Glomerular endothelial cell (primary cell): ENCODE measurements at places on chromosomes 7 and 10.

- DNase-seq, result no peak
Observed at GRCh38 chr7:16278167-16278787, 143.1 kb downstream of the CRPPA start.

DNA sequence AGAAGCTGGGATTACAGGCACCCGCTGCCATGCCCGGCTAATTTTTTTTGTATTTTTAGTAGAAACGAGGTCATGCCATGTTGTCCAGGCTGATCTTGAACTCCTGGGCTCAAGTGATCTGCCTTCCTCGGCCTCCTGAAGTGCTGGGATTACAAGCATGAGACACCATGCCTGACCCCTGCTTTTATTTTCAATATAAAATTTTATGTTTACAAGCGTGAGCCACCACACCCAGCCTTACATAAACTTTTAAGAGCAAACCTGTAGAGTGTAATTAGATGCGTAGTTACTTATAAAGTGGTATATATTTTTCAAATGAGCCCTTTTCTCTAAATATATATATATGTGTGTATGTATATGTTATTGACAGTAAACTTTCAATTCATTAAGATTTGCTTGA is 8.7 kb downstream of the CNNM2 start:
- no peak for DNase-seq

GRCh38 chr10:118264838-118265470 is 77.2 kb downstream of the FAM204A start:
- DNase-seq, result no peak

DNA sequence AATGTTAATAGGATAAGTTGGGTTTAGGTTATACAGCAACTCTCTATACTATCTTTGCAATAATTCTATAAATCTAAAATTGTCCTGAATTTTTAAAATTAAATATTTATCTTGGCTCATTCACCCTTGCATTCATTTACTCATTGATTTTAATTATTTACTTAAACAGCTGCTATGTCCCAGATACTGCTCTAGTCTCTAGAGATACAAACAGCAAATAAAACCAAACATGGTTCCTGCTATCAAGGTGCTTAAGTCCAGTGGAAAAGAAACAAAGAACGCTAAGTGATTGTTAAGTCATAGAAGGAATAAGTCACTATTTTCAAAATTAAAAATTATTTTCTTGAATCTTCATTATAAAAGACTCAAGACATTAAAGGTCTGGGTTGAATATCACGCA is 29.9 kb upstream of the MAT1A start:
- DNase-seq, result no peak

DNA sequence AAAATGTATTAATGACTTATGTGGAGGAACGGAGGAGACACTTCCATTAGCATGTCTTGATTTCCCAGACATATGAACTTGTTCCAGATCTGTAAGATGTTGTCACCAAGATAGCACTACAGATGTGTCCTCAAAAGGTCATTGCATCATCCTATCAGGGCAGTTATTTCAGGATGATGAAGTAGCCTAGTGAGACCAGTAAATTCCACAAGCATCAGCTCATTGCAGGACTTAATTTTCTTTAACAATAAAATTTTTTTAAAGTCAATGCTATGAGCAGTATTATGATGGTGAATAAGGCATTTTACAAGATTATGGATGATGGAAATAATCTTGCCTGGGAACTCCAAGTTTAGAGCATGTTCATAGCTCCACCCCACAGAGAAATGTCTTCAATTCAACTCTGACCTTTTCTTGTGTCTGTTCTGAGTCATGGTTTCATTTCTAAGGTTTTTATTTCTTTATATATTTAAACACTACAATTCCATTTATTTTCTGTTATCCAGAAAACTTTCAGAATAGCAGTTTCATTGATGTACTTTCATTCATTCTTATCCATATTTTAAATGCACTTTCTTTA is 1203.3 kb upstream of the CELF2 start:
- DNase-seq, result no peak

GRCh38 chr10:62599161-62599560 is 205.4 kb upstream of the ADO start:
- no peak for DNase-seq

GRCh38 chr10:130687566-130687965 is 551.4 kb downstream of the GLRX3 start:
- no peak for DNase-seq

- DNase-seq, result no peak
Observed at GRCh38 chr7:134153493-134154136, 26.5 kb downstream of the LRGUK start.

GRCh38 chr7:157587051-157587804 is 250.4 kb downstream of the DNAJB6 start:
- no peak for DNase-seq

GRCh38 chr10:49500412-49500811 is 38.5 kb downstream of the ERCC6 start:
- DNase-seq, result no peak

GRCh38 chr7:50229964-50230363 is 74.6 kb upstream of the IKZF1 start:
- no peak for DNase-seq

DNA sequence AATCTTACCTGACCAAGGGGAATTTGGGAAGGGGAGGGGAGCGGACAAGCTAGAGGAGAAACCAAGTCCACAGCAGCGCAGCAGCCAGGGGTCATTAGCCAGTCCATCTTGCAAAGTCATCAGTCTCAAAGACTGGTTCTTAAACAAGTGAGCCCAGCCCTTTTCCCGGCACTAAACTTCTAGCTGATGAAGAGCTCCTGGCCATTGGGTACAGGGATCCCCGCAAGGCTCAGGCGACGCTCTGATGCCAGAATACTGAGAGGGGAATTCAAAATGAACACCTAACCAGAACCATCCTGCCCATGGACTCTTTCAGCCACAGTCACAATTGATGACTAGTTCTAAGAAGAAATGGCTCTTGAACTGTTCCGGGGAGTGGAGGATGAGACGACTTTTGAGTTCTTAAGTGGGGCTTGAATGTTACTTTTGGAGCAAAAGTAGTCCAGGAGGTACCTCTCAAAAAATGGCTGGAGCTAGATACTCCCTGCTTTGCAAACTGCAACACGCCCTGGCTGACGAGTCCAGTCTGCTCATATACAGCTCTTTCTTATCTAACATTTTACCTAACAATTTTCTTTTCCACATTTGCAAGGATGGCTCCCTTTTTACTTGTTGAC is 2.5 kb upstream of the TWIST1 start:
- DNase-seq, result no peak

DNA sequence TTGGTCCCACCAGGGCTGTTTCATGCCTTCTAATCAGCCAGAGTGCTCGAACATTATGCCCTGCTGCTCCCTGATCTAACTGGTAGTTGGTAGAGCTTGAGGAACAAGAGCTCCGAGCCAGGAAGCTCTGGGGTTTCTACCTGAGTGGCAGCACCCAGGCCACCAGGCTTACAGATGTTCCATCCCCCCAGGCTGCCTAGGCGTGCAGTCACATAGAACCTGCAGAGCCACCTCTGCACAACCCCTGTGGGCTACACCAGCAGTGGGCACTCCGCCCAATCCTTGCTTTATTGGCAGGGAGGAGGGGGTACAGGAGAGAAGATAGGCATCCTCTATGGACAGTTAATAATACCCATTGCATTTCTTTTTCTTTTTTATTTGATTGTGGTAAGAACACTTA is 21.8 kb downstream of the MAP3K8 start:
- DNase-seq, result no peak

- no peak for DNase-seq
Observed at GRCh38 chr10:79096514-79096913, 27.7 kb downstream of the ZMIZ1 start.

- DNase-seq, result no peak
Observed at GRCh38 chr10:100749309-100750217, 4.2 kb downstream of the PAX2 start.

DNA sequence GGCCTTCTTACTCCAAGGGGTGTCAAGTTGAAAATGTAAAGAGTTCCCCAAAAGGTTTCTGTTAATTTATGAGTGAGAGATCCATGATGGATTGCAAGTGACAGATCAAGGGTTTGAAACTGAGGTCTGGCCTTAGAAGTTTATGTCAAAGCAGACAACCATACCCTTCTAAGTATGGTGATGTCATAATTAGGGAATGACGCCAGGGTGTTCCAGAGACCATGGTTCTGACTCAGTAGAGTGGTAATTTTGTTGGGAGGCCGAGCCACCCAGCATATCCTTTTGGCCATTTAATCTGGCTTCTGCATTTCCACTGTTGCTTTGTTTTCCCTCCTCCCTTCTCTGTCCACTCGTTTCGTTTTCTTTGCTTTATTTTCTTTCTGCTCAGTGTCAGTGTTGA is 2.7 kb downstream of the TRUB1 start:
- no peak for DNase-seq

DNA sequence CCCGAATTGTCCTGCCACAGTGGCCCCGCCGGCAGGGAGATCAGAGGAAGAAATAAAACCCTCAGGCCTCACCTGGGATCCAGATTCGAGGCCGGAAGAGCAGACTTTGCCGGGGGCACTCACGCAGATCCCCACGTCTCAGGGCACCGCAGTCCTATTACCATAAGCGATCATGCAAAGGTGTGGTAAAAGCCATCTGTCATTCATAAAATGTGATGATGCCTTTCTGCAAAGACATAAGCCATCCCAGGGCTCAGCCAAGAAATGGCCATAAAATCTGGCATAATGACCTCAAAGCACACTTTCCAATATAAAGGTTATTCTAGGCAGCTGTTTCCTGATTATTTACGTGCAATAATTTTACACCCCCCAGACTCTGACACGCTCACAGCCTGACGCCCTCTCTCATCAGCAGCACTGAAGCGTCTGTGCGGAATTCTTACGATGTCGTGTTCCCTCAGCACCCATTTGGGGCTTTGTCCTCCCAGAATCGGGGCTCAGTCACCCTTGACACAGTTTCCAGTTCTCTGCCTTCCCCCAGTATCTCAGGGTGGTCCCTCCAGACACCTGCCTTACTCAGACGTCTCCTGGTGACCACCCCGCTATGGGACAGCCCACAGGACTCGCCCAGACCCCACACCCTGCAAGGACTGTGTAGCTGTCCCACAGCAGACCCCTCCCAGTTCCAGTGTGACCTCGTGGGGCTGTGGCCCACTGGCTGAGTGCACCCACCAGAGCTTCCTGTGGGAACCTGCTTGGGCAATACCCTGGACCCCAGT is 74.3 kb upstream of the FAM20C start:
- no peak for DNase-seq

DNA sequence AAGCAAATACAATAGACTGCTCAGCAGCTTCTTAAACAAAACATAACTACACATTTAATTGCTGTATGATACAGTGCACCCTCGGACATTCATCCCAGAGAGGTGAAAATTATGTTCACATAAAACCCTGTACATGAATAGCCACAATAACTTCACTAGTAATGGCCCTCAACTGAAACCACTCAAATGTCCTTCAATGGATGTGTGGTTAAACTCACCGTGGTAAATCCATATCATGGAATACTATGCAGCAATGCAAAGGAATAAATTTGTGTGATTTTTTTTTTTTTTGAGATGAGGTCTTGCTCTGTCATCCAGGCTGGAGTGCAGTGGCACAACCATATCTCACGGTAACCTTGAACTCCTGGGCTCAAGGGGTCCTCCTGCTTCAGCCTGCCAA is 252.7 kb downstream of the TCERG1L start:
- no peak for DNase-seq

DNA sequence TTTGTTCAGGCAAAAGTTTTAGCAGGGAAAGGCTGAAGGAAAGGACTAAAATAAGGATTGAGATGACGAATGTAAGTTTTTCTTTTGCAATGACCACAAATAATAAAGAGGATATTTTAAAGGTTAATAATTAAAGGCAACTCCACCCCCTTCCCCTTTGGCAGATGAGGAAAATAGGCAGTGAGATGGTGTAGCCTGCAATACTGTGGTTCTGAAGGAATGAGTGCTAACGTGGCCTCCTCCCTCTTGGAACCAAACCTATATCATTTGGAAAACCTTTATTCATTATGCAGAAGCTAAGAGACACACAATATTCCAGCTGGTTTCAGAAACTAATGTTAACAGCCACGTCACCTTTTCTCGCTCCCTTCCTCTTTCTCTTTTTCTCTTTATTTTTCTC is 70.9 kb upstream of the COL1A2 start:
- no peak for DNase-seq

DNA sequence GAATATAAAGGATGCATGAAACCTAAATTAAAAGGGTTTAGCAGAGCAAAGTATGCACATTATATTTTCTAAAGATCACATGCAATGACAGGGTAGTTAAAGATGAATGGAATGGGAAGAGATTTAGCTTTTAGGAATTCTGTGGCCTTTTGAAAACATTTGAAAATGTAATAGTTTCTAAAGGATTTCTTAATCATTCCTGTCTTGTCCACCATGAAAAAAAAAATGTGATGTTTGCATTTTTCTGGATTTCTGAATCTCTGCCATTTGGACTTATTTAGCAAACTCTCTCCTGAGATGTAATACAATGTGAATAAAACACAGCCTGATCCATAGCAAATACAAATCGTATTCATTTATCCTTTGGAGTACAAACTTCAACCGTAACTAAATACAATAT is 126.6 kb upstream of the RAB11FIP2 start:
- no peak for DNase-seq

- DNase-seq, result no peak
Observed at GRCh38 chr10:132064082-132064755, 1.5 kb upstream of the JAKMIP3 start.

DNA sequence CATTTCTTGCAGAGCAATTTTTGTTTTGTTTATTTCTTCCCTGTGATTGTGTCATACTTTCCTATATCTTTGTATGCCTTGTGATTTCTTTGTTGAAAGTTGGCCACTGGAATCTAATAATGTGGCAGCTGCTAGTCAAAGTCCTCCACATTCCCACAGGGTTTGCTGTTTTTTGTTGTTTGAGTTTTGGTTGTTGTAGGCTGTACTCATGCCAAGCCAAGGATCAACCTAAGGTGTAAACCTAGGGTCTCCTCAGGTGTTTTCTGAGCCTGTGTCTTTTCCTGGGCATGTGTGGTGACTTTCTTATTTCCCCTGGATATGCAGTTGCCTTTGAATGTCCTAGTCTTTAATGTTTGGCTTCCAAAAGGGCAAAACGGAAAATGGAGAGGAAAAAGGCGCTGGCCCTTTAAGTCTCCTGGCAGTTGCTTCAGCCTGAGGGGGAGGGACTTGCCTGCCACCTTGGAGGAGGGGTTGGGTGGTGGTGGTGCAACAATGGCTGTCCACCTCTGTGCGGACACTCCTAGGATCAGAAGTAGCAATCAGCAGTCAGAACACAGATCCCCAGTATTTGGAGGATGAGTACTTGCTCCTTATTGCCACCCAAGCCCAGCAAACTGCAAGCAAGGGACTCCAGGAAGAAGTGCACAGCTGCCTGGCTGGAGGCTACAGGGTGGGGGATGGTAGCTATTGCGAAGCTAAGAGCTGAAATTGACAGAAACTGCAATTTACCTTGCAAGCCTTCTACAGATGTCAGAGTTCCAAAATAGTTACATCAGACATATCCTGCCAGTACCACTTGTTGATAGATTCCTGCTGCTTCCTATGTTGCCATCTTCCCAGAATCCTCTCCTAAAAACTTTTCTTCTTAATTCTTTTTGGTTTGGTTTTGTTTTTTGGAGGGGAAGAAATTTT is 5.6 kb upstream of the ZNF518A start:
- no peak for DNase-seq

GRCh38 chr10:88996927-88997326 is 6.3 kb downstream of the FAS start:
- DNase-seq, result no peak
